ENCODE measurements at places on chromosomes 3 and 15.
A peak's percentile ranks its signal among the peaks of the same experiment; 100 is the strongest.

DNA sequence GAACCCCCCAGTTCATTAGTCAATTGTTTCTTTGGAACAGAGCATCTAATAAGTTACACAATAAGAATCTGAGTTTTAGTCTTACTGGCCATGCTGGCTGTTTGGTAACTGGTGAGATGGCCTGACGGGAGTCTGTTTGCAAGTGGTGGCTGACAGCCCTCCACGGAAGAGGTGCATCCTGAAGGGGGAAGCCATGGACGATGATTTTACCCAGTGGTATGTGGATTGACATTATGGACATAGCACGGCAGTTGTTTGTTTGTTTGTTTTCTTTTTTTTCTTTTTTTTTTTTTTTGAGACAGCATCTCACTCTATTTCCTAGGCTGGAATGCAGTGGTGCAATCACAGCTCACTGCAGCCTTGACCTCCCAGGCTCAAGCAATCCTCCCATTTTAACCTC lies 156.0 kb downstream of the RPLP1 start:
- no peak for DNase-seq

DNA sequence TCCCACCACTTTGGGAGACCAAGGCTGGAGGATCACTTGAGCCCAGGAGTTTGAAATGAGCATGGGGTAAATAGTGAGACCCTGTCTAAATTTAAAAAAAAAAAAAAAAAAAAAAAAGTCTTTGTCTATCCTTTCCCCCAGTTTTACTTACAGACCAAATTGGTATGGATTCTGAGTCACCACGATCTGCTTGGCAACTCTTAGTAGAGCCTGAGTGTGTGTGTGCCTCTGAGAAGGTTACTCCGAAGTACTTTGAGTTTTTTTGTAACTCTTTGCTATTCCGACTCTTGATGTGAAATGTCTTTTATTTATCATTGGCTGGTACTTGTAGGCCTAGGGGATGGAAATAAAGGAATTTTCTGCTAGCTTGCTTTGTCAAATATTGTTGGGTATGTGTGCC lies 63.3 kb downstream of the RBM6 start:
- DNase-seq = no peak

DNA sequence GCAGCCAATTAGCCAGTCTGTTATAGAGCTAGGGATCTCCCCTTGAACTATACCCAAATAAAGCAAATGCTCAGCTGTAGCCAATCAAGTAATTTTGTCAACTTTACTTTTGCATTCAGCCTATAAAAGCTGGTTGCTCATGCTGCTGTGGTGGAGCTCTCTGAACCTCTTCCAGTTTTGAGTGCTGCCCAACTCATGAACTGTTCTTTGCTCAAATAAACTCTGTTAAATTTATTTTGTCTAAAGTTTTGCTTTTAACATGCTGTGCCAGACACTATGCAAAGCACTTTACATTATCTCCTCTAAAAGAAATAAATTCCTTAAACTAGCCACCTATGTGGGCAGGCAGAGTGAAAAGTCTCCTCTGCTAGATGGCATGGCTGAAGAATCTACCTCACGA lies 51.6 kb upstream of the PXYLP1 start:
- no peak for DNase-seq

DNA sequence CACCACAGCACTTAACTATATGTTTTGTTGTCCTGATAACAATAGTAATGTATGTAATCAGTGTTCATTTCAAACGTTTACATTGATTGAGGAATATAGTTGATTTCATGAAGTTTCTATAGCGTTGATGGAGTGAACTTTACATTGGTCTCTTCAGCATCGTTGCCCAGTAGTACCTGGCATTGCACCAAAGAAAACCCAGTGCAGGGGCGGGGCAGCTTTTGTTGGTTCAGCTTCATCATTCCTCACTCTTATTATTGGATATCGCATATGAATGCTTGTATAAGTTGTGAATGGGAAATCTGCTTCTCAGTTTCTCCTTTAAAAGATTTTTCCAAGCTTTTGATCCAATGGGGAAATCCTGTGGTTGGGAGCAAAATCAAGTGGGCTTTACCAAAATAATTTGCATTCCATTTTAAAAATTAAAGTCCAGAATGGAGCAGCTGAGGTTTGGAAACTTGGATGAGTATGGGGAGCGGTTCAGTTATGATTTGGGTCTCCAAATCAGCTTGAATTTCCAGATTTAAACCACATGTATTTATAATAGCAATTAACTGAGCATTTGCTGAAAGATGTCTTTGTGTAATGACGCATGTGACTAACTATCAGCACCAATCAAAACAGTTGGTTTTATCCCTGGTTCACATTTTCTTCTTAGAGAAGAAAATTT lies 213.7 kb downstream of the ALCAM start:
- DNase-seq = peak; percentile 7

GRCh38 chr3:77256584-77257503 lies 216.9 kb downstream of the ROBO2 start:
- DNase-seq = no peak

DNA sequence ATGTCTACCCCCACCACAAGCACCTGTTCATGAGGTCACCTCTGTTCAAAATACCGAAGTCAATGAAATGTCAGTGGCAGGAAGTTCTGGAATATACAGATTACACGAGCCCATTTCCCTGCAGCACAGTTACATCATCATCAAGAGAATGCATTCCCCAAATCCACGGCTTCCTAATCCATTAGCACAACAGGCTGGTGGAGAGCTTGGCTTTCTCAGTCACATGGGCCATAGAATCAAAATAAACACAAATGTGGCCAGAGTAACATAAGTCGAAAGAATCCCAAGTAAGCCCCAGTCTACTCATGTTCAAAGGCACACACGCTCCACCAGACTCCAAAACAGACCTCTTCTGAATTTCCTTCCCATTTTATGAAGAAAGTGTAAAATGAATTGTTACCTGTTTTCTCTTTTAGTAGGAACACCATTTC lies 419.3 kb downstream of the MAGI1 start:
- DNase-seq = no peak

- peak; percentile 79 for DNase-seq
Measured at GRCh38 chr15:101088788-101089578, 162.9 kb downstream of the CHSY1 start.

DNA sequence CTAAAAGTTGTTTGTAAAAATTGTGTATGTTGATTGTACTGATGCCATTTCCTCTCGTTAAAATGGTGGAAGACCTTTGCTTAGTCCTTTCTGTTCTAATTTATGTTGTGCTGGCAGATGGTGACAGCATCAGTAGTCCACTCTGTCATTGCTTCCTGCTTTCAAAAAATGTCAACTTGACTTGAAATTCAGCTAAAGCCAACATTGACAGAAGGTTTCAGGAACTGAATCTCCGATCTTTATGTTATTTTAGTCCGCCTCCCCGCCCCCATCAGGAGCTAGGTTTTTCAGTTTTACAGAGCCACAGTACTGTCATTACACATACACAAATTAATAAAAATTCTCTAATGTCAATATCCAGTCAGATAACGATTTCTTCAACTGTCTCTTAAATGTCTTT lies 1.5 kb downstream of the CEP63 start:
- peak; percentile 65 for DNase-seq

- peak; percentile 78 for DNase-seq
Measured at GRCh38 chr3:46953234-46954010, 23.1 kb downstream of the CCDC12 start.

- no peak for DNase-seq
Measured at GRCh38 chr3:126962756-126963155, 20.2 kb upstream of the PLXNA1 start.

DNA sequence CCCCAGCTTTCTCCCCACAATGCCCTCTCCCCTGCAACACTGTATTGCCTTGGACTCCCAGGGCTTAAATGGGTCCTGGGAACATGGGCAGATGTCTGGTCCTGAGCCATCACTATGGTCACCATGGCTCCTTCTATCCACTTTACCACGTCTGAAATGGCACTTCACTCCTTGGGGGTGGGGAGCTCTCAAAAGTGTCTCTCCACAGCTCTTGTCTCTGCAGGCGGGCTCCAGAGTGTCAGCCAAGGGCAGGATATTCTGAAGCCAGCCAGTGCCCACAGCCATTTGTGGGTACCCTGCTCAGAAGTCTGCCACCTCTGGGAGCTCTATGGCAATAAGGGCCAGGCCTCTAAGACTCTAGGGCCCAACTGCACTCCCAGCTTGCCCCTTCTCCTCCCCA lies 163.9 kb downstream of the PPM1L start:
- no peak for DNase-seq

DNA sequence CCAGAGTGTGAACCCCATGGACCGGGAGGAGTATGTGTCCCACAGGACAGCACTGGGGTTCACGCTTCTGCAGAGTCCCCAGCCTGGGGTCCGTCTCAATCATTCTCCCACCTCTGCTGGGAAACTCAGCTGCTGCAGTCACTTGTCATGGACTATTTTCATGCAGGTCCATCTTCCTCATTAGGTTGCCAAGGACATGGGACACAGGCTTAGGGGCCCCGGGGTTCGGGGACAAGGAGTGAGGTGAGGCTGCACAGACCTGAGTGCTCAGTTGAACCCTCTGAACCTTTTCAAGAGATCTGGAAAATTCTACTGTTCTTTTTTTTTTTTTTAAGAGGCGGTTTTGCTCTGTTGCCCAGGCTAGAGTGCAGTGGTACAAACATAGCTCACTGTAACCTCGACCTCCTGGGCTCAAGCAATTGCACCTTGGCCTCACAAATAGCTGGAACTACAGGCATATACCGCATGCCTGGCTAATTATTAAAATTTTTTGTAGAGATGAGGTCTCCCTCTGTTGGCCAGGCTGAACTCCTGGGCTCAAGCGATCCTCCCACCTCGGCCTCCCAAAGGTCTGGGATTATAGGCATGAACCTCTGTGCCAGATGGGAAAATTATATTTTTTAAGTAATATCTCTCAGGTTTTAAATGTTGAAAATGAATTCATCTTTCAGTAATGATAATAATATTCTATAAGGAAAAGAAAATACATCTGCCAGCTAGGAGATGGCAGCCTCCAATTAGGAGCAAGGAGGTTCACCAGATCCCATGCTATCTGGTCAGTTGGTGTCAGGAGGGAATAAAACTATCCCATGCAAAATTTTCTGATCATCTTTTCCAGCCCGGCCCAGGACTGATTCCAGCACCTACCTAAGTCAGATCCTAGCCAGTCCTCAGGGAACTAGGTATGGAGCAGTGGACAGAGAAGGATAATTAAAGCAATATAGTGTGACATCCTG lies 45.2 kb downstream of the RPN1 start:
- no peak for DNase-seq

DNA sequence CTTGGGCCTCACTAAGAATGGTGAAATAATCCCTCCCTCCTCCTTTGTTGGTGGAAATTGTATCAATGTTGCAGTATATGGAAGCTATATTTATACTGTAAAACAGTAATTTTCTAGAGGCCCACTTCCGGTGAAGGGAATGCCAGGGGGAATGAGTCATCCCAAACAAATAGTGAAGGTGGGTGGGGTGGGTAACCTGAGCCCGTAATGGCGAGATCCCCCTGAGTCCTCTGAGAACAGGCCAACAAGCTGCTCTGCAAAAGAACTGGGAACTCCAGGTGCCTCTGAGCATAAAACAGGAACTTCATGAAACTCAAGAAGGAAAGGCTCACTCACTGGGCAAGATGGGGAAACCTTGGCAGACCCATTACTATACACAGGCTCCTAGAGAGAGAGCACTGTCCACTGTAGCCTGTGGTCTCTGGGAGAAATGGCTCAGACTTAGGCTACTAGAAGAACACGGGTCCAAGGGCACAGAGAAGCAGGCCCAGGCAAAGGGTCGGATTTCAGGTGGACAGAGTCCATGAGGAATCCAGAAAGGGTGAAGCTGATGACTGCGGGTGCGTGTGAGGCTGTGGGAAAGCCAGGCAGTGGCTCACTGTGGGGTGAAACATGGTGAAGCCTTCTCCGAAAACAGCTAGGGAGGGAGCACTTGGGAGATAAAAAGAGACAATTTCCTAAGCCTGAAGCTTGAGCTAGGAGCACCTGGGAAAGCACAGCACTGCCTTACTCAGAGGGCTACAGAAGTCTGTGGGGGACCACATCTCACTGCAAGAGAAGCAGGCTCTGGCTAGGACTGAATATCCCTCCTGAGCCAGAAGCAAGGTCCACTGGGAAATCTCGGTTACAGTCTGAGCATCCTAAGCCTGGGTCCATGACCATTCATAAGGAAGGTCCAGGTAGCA lies 19.8 kb downstream of the LARP6 start:
- DNase-seq = no peak

DNA sequence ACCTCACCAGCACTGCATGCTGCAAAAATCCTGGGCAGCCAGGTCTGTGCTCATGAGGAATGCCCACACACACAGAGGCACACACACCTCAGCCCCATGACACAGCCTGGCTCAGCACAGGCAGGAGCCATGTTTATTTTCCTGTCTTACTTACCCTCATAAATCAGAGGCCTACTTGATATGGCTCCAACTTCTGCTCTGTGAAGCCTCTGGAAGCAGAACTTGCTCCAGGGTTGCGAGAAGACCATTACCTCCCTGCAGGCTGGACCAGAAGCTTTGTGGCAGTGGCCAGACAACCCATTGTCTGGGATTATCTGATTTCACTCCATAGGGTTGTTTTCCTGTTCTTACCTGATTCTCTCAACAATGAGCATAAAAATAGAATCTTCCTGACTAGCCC lies 43.8 kb upstream of the CMTM8 start:
- DNase-seq = no peak

- no peak for DNase-seq
Measured at GRCh38 chr3:194988495-194989165, 282.3 kb downstream of the XXYLT1 start.

DNA sequence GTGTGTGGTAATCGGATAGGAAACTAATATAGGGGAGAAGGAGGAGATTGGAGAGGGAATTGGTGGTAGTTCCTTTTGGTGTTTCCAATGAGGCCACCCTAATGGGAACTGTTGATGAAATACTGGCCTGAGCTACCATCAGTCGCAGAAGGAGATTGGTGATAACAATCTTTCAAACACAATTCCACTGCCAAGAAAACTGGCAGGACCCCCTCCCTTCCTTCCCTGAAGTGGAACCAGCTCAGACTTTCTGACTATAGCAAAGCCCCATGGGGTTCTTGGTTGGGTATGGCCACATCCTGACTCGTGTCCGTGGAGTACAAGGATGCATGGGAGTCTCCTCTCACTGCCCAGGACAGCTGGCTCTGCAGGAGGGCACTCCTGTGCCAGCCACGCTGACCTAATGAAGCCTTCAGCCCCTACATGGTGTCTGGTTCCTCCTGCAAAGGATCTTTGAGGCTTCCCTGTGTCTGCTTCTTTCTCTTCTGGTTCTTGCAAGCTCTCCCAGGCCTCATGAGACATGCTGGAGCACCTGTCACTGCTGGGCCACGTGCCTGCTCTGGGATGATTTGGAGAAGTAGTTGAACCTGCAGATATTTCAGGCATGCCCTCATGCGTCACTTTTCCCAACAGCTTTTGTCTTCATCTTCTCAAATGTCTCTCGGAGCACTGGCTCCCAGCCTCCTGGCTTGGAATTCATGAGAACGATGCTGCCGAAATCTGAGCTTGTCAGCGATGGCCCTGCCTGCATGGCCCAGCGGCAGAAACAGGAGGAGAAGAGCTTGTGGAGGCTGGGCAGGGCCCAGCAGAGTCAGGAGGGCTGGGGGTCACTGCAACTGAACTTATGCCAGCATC lies 90.0 kb upstream of the ADPGK start:
- no peak for DNase-seq

DNA sequence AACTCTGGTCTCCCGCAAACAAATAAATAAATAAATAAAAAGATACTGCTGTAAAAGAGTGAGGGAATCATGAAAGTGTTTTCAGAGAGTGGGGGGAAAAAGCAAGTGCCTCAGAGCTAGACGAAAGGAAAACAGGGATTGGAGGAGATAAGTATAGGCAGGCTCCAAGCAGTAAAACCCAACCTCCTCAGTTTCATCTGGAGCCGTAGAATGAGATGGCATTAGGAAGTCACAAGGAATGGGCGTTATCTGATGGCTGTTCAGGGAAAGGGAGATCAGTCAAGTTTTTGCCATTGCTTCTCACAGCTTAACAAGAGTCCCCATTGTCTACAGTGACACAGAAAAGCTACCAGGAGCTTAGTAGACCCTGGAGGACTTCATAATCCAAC lies 451.5 kb upstream of the PPP2R3A start:
- no peak for DNase-seq
